ENCODE measurements at places on chromosomes 12 and 14. TPM values are rescaled to one million over a fixed set of nuclear protein-coding genes. Genes with fewer than 3 reads are reported as not detected.

RNASE1 gene
- total RNA-seq: 171 TPM

- DNase-seq: no peak
These were observed at the start of gene INF2 for GRCh38 chr14:104689109-104689880. Gene INF2 (plus strand): TSS chr14:104689618. CDS start chr14:104701366, 11,748 bp downstream.

CAPZA3 gene
- total RNA-seq: not detected

DNA sequence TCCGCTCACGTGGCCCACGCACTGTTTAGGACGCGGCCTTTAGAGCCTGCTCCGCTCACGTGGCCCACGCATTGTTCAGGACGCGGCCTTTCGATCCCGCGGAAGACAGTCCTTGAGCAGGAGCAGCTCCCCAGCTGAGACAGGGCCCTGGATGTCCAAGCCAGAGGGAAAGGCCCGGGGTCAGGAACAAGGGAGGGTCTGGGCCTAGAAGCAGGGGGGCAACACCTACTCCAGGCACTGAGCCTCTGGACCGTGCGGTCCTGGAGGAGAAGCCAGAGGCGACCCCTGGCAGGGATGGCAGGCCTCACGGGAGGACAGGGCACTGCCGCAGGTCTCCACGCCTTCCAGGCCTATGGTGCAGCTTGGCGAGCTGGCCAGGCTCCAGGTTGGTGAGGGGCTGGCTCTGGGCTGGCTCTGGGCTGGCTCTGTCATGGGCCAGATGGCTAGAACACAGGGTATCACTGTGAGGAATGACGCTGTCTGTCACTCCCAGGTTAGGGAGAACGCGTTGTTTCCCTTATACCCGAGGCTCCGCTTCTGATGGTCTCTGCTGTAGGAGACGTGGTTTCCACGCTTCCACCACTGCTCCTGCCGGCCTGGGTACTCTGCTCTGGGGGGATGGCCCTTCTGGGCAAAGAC is 341.7 kb downstream of the TMEM121 start:
- peak; percentile 36 for DNase-seq

PKP2 gene
- total RNA-seq: 463 TPM

DNA sequence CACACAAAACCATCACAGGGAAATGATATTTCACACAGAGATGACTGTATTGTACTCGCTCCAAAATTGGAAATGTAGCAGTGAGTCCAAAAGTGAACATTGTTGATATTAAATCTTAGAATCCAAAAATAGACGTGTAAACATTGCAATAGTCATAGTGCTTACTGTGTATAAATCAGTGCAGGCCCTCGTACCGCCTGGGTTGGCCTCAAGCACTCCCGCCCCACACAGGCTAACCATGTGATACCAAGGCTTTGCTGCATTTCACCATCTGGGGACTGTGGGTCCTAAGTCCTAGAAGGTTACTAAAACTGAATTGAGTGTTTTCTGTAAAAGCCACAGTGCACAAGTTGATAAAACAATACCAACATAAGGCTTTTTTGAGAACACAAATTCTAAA is 107.3 kb downstream of the PPP2R5E start:
- peak; percentile 77 for DNase-seq

GRCh38 chr14:50058113-50058512 is 58.3 kb downstream of the VCPKMT start:
- DNase-seq: peak; percentile 33

TAC3 gene
- total RNA-seq: not detected

MGST1 gene
- total RNA-seq: 7.3 TPM

CMA1 gene
- 0.46 TPM for total RNA-seq

KRT83 gene
- not detected for total RNA-seq

TMTC1 gene
- 33.2 TPM for total RNA-seq

GRCh38 chr12:124849382-124849781 is 14.3 kb downstream of the SCARB1 start:
- DNase-seq: no peak

- no peak for DNase-seq
These were observed 371.7 kb downstream of the DPF3 start for GRCh38 chr14:72521968-72522741.

- DNase-seq: peak; percentile 91
These were observed 9.8 kb downstream of the FAM222A start for GRCh38 chr12:109723311-109723881.

- DNase-seq: no peak
These were observed 1.1 kb downstream of the SAV1 start for GRCh38 chr14:50666772-50667683.

GRCh38 chr14:26548406-26548805 is 49.4 kb downstream of the NOVA1 start:
- no peak for DNase-seq

C14orf39 gene
- not detected for total RNA-seq

DNA sequence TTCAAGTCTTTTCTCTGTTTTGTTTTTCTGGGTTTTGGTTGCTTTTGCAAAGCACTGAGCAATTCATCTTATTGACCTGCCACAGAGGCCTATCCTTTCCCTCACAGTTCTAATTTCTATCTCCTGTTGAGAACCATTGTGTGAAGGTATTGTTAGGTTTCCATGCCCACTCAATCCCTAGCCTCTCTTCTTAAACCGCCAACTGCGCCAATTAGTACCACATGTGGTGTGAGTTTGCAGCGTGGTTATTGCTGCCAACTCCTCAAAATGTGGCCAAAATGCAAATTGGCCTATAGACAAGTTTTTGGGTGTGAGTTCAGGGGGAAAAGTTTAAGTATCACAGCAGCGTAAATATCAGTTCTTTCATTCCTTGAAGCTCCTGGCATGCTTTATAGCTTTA is 232.6 kb downstream of the FLRT2 start:
- no peak for DNase-seq

- no peak for DNase-seq
These were observed 382.3 kb downstream of the ATP23 start for GRCh38 chr12:58323676-58324075.

CBLN3 gene
- total RNA-seq: 1.2 TPM

DNA sequence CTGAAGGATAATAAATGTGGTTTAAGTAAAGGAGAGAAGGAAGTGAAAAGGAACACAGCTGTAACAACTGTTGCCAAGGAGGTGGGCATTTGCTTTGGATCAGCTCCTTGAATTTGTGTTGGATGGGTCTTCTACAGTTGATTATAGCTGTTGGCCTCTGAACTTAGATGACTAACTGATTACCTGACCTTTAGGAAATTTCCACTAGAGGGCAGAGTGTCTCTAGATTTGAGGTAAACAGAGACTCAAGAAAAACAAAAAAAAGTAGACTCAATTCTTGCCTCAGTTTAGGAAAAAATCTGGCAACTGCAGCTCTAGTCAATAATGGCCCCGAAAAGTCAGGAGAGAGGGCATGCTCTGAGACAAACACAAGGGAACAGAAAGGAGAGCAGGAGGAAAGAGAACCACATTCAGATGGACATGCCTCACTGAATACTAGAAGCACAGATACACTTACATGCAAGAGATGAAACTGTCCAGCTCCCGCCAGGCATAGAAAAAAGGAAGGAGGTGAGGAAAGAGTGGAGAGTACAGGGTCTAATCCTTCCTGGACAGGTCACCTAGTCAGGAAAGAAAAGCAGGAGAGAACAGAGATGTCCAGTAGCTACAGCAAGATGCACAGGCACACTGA is 20.6 kb downstream of the COX14 start:
- no peak for DNase-seq

DNA sequence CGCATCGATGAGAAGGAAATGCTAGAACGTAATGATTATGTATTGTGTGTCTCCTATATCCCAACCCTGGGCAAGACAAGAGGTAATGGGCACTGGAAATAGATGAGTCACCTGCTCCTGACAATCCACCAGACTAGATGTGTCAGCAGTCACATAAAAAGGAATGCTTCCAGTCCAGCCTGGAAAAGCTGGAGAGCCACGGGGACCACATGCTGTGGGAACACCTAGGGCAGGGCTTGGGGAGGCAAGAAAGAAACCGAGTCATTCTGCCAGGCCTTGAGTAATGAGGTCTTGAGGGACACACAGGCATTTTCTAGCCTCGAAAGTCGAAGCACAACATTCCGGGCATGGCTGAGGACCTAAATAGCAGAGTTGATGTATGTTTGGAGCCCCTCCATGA is 716.7 kb upstream of the TMEM132C start:
- no peak for DNase-seq

- no peak for DNase-seq
These were observed 16.9 kb upstream of the AICDA start for GRCh38 chr12:8629486-8630033.

DNA sequence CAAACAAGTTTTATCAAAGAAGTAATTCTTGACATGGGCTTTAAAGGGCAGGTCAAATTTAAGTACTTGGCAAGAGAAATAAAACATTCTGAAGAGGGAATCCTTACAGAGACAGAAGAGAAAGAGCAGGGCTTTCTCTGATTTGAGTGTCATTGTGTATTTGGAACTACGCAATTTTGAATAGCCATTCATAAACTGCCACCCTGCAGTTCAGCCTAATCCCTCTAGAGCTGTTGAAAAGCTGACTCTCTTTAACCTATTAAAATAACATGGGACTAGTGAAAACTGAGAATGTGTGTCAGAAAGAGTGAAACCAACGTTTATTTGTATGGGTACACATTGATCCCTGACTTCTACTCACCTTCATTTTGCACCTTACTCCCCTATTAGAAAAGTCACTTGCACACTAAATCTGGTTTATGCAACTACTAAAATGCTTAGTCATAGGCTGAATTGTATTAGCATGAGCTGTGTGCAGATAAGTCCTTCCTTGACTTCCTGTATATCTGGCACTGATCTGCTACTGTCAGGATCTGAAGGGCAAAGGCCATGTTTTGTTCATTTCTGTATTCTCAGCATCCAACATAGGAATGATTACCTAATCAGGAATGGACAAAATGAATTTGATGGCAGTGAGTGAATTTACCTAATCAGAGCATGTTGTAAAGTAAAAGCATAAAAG is 458.9 kb downstream of the NOVA1 start:
- DNase-seq: no peak

POTEG gene
- total RNA-seq: not detected

NRXN3 gene
- 4.1 TPM for total RNA-seq

DNA sequence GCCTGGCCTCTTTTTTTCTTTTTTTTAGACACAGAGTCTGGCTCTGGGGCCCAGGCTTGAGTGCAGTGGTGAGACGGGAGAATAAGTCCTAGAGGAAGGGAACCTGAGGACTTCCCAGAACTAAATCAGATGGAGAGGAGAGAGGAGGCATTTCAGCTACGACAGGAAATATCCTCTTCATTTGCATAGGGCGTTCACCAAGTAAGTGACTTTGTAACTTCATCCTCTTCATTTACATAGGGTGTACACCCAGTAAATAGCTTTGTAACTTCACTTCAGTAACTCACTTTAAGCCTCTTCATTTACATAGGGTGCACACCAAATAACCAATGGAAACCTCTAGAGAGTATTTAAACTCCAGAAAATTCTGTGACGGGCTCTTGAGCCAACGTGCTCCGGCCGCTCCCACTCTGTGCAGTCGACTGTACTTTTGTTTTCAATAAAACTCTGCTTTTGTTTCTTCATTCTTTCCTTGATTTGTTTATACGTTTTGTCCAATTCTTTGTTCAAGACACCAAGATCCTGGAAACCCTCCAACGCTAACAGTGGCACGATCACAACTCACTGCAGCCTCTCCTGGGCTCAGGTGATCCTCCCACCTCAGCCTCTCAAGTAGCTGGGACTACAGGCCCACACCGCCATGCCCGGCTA is 21.4 kb upstream of the ANKRD9 start:
- DNase-seq: no peak

GRCh38 chr12:25480145-25480544 is 72.9 kb downstream of the LMNTD1 start:
- no peak for DNase-seq

KLRC2 gene
- not detected for total RNA-seq

DNA sequence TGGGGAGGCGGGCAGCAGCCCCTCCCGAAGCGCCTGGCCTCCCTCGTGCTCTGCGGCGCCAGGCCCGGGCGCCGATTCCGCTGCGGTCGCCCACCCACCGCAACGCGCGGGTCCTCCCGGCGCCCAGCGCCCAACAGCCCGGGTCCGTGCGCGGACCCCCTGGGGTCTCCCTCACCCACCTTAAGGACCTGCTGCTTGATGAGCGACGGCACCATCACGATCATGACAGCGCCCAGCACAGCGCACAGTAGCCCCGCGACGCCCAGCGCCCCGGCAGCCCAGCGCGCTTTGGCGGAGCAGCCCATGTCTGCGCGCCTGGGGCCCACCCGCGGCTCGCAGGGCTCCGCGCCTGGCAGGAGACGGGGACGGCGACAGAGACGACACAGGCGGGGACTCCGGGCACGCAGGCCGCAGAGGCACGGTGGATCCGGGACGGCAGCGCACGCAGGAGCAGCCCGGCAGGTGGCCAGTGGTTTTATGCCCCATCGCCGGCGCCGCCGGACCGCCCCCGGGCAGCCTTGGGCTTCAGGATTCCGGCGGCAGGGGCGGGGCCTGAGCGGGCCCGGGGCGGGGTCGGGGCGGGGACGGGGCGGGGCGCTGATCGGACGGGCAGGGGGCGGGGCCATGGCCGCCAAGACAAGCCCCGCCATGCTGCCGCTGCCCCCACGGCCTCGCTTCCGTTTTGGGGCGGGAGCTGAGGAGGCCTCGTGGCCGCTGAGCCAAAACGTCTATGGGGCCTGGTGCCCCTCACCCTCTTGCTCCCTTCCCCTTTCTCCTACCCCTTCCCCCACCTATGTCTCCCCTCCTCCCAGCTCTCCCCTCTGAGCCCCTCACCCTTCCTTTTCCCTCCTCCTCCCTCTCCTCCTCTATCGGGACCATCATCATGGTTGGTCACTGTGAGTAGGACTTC is at the start of gene SCARB1:
Gene SCARB1, minus strand, starts transcription at position 449 of the 910 bp plus-strand sequence. Its CDS starts 144 bp downstream, at position 305.
- DNase-seq: peak; percentile 92

DNA sequence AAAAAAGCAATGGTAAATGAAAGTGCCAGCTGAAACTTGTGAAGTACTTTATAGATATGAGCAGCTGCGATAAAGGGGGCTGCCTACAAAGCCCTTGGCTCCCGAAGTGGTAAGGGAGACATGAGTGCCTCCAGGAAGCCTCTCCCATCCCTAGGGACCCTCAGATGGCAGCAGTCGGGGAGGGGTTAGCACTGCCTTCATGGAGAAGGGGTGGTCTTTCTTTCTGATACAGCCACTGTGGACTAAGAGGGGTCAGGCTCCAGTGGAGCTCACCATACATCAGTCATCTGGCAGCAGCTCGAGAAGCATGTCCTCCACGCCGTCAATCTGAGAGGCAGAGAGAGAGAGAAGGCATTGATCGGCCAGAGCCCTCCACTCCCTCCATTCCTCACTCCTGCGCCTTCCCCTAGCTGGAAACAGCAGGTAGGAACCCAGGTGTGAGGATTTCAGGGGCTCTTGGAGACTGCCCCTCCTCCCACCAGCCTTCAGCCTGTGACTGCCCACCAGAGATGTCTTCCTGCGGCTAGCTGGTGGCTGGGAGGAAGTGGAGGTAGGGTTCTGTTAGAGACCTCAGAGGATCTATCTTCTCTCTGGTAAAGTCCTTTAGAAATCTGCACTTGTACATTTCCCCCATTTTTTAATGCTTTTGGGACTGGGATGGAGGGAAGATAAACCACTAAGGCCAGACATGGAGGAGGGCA is 2.3 kb downstream of the TCL1A start:
- no peak for DNase-seq

- no peak for DNase-seq
These were observed 4.7 kb downstream of the GLTP start for GRCh38 chr12:109875572-109876131.

GRCh38 chr12:1750300-1750699 is 59.4 kb downstream of the ADIPOR2 start:
- DNase-seq: no peak

SSTR1 gene
- 0.59 TPM for total RNA-seq
